ENCODE measurements at places on chromosomes 12 and 14.

GRCh38 chr14:76929927-76930326 is 98.6 kb downstream of the IRF2BPL start:
- no peak for DNase-seq

- no peak for DNase-seq
Observed at GRCh38 chr12:126027825-126028224, 962.6 kb downstream of the AACS start.

DNA sequence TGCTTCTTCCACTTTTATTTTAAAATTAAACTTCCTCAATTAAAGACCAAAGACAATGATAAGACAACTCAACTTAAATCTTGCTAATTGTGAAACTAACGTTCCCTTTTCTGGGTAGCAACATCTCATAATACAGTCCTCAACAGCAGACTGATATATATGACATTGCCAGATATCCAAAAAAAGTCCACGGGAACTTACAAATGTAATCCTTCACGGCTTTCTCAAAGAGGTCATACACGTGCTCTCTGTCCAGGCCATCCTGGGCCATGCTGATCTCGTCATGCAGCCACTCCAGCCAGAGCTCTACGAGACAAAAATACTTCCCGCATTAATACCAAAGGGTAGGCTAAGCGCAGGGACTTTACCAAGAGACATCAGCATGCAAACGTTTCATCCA is 13.3 kb downstream of the SART3 start:
- DNase-seq, result no peak

DNA sequence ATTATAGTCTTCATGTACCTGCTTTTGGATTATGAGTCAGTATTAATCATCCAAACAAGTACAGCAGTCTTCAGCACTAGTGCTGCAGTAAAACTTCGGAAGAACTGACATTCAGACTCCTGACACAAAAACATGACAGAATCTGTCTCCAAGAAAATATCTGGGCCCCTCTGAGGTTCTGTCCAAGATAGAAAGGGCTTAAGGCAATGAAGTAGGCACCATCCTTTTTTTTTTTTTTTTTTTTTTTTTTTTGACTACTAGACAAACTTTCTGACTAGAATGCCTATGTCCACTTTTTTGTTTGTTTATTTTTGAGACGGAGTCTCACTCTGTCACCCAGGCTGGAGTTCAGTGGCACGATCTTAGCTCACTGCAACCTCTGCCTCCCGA is 112.5 kb downstream of the MED13L start:
- DNase-seq, result no peak
